Cortex of kidney (tissue), 1 donor: ENCODE measurements at places on chromosomes 6 and 20.

DNA sequence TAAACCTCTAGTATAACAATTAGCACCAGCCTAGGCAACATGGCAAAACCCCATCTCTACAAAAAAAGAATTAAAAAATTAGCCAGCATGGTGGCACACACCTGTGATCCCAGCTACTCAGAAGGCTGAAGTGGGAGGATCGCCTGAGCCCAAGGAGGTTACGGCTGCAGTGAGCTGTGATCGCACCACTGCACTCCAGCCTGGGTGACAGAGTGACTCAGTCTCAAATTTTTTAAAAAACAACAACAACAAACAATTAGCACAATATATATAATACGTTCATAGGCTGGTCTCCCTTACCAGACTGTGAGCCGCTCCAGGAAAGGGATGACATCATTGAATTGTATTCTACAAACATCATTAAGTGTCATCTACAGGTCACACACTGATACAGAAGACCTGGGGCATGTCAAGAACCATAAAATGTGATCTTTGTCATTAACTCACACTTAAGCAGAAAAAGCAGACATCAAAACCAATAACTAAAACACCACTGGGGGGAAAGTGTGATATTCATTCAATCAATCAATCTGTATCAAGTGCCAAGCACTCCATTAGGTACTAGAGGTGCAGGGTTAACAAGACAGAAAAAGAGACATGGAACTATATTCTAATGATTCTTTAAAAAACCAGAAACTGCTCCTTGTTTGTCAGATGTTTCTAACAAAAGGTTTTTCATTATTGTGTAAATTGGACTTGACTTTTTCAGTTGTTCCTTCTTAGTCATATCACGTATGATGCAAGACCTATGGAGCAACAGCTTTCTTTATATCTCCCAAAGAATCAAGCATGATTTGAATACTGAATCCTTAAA lies 17.8 kb downstream of the MAP3K5 start:
- DNase-seq = no peak

DNA sequence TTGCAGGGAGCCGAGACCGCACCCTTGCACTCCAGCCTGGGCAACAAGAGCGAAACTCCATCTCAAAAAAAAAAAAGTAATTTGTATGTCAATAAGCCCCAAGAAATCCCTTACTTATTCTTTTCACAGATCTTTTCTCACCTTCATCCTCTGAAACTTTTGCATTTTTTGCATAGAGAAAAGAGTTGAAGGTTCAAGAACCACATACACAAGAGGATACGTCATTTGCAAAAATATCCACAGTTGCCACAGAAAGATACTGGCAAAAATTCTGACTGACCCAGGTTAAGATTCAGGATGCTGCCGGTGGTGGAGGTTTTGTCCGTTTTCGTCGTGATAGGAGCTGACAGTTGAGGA lies 94.5 kb downstream of the ZMYND8 start:
- DNase-seq = no peak

DNA sequence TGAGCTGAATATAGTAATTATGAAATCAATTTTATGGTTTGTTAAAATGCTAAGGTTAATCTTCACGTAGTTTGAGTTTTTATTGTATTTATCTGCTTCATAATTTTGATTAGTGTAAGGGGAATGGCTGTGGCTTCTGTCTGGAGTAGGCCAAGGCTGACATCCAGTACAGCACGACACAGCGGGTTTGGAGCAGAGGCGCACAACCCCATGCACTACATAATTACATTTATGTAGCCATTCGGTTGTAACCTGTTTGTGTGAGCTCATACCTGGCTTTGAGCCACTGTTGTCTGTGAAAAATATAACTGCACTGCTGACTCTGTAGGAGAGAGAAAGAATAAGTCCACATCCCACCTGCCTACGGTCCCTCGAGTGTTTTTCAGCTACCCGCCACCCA lies 615.5 kb downstream of the EYS start:
- DNase-seq = no peak

GRCh38 chr6:57017069-57017468 lies 29.4 kb upstream of the KIAA1586 start:
- DNase-seq = no peak

DNA sequence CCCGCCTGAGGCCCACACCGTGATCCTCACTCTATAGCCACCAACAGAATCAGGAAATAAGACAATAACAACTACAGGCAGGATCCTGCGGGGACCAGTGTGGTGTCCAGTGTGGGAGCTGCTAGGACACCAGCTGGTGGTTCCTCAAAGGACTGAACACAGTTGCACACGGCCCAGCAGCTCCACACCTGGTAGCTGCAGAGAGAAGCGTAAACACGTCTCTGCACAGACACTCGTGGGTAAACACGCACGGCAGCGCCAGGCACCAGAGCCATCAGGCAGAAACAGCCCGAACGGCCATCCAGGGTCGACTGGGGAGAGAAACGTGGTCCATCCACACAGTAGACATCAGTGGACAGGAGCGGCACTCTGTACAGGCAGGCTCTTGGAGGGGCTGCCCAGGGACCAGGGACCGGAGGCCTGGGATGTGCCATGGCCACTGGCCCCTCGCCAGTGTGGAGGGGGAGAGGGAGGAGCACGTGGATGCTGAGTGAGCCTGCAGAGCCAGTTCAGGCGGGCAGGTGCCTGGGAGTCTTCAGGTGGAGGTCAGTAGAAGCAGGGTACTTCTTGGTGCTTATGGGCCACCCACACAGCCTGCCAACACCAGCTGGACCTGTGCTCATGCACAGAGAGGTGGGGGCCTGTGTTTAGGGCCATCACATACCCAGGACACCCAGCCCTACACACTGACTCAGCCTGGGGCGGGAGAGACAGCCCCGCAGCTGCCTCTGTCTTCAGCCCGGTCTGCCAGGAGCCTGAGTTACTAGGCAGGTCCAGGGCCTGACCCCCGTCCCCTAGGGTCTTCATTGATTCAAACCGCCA lies 7.4 kb upstream of the LAMA5 start:
- DNase-seq = no peak

- no peak for DNase-seq
These were observed 160.3 kb downstream of the EYA2 start for GRCh38 chr20:47054945-47055344.

- no peak for DNase-seq
These were observed 28.3 kb downstream of the UST start for GRCh38 chr6:148775161-148775560.

DNA sequence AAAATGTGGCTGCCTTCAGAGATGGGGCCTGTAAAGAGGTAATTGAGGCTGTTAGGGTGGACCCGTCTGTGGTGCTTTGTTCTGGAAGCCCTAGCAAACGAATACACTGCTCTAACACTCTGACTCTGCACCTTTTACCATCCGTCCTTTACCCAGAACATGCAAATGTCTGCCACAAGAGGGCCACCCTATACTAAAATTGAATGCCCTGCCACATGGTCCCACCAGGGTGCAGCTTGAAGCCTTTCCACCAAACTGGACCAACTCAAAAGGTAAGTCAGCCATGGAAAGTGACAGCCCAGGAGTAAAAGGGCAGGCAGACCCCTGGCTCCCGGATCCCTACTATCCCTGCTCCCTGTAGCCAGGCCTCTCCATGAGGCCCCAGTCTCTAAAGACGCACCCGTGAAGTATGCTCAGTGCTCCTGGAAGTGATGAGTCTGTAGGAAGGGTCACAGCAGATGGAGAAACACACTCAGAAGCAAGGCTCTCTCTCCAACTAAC lies 5.8 kb upstream of the BFSP1 start:
- no peak for DNase-seq

DNA sequence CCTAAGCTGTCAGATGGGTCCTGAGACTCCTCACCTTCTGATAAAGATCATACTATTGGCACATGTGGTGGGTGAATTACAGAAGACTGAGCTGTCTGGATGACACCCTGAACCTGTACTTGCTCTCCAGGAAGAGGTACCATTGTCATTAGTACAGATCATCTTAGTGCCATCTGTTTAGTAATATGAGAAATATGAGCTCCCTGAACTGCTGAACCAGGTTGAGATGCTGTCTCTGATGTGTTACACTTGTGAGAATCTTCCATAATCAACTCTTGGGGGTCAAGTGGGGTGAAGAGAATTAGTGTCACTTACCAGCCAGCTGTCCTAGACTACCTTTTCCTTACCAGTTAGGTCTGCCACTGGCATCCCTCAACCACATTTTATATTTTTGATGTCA lies 531.0 kb downstream of the EPHA7 start:
- DNase-seq = no peak

GRCh38 chr6:147033267-147033666 lies 170.9 kb upstream of the STXBP5 start:
- no peak for DNase-seq

DNA sequence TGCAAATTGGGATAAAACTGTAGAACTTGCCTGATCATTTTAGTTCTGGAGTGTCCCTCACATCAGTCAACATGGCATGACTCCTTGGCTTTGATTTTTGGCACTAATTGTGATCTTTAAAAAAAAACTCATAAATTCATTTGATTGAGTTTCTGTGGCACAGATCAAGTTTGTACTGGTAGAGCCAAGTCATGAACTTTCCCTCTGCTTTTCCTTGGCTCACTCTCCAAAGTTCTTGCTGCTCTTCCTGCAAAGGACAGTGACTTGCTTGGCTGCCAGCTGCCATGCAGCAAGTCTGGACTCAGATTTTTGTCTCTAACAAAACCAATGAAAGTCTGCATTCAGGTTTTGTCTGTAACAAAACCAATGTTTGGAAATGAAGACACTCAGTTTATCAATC lies 115.5 kb downstream of the RFX6 start:
- DNase-seq = no peak

- no peak for DNase-seq
These were observed 3.4 kb downstream of the UBE3D start for GRCh38 chr6:83062225-83062624.
